NCI-H1417 treated with DMSO at 0.1 percent for 48 hours (cell line): ENCODE measurements at places on chromosomes 2 and 18.

- DNase-seq, result no peak
These were observed 29.2 kb downstream of the EPAS1 start for GRCh38 chr2:46326231-46326980.

DNA sequence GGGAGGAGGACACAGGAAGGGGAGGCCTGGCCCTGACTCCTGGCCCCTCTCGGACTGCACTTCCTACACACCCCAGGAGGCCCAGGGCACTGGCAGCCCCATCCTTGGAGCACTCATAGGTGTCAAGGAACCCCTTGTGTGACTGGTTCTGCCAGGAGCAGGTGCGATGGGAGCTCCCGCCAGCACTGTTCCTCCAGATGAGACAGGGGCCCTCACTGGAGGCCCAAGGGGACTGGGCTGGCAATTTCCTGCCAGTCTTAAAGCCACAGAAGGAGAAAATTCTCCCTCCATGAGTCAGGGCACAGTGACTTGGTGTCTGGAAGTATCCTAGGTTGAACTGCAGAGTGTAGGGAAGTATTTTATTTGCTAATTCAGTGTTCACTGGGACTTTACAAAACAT, 42.8 kb upstream of the MAL start:
- no peak for DNase-seq

DNA sequence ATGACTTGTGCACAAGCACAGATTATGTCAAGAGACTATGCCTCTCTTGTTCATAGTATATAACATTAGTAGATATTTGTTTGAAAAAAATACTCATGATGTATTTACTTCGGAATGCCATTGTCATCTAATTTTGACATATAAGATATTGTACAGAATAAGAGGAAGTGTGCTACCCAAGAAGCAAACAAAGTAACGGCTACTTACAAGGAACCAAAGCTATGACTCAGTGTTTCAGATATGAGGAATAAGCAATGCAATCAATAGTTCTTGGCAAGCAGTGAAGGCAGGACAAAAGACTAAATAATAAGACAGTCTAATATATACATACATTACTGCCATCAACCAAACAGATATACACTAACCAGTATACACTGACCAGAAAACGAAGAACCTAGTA, 256.3 kb downstream of the CCDC178 start:
- no peak for DNase-seq

GRCh38 chr18:9994026-9994570, 80.3 kb downstream of the VAPA start:
- DNase-seq, result no peak

DNA sequence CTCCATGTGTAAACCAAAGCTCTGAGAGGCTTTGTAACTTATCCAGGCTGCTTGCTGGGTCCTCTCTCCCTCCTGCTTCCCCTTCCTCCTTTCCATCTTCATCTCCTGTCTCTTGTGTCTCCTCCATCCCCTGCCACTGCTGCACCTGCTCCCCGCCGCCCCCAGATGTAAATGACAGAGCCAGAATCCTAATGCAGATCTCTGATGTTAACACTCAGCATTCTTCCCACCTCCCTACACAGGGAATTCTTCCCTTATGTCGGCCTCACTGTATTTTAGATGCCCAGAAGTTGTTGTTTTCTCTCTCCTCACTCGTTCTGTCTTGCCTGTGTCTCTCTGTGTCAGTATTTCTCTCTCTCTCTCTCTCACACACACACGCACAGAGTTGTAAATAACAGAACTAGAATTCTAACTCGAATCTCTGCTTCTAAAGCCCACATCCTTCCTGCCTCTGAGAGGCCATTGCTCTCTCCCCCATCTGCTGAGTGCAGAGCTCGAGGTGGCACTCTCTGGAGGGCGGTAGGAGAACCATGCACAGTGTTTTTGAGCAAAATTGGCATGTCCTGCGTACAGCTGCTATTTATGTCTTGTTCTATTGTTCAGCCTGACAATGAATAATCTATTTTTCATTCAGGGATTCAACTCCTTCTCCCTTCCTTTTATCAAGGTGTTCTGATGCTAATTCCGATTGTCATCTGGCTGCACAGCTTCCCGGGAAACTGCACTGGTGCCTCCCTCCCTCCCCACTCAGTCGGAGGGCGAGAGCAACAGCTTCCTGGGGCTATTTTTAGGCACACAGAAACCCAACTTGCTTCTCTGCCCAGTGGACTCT, 219.9 kb downstream of the SH3RF3 start:
- DNase-seq, result no peak

DNA sequence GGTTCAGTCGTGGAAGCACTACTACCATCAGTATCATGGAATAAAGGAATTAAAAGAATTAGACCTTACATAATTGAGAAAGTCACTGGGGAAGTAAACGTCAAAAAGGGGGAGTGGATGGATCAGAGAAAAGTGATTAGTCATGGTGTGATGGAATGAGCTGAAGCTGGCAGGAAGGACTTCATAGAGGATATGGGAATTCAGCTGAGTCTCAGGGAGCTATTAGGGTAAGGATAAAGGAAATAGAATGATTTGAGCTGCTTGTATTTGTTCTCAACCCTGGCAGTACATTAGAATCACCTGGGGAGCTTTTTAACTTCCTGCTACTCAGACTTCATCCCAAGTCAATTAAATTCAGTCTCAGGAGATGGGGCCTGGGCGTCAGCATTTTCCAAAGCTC, 53.4 kb upstream of the SETBP1 start:
- DNase-seq, result no peak

DNA sequence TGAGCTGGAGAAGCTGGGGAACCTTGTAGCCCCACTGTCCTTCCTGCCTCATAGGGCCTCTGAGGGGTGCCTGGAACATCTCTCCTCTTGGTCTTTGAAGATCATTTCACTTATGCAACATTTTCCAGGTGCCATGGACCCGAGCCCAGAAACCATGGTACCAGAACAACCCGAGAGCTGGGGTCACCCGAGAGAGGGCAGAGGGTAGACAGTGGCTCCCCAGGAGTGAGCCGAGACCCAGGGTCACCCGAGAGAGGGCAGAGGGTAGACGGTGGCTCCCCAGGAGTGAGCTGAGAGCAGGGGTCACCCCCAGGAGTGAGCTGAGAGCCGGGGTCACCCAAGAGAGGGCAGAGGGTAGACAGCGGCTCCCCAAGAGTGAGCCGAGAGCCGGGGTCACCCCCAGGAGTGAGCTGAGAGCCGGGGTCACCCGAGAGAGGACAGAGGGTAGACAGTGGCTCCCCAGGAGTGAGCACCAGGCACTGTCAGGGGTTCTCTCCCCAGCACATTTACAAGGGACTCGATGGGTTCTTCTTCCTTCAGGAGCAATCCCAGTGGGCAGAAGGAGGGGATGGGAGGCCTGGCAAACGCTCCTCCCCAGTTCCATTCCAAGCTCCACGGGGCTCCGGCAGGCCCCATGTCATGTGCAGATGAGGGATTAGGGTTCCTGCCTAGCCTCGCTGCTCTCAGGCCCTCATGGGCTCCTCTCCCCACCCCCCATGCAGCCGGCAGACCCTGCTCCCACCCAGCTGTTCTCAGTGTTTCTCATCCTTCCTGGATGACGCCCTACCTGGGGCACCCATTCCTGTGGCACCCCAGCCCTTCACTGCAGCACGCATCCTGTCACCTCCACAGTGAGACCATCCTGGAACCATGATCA, 163.5 kb downstream of the RTP5 start:
- DNase-seq, result no peak

DNA sequence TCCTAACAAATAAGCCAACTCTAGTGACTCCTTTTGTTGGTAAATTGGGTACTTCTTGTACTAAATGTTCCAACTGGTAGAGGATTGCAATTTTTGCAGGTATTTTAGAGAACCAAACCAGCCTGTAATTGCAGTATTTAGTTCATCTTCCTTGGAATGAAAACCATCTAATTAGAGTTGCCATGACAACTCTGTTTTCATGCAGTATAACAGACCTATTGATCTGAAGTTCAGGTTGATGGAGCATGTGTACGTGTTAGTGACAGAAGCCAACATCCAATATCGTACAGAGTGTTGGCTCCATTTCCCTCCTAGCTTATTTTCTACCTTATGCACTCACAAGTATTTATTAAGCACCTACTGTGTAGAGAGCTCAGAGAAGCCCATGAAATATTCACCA, 176.3 kb upstream of the FOSL2 start:
- DNase-seq, result no peak

GRCh38 chr2:28627722-28628480, 123.7 kb upstream of the PPP1CB start:
- no peak for DNase-seq

GRCh38 chr18:12366379-12366778, 10.6 kb downstream of the AFG3L2 start:
- no peak for DNase-seq

DNA sequence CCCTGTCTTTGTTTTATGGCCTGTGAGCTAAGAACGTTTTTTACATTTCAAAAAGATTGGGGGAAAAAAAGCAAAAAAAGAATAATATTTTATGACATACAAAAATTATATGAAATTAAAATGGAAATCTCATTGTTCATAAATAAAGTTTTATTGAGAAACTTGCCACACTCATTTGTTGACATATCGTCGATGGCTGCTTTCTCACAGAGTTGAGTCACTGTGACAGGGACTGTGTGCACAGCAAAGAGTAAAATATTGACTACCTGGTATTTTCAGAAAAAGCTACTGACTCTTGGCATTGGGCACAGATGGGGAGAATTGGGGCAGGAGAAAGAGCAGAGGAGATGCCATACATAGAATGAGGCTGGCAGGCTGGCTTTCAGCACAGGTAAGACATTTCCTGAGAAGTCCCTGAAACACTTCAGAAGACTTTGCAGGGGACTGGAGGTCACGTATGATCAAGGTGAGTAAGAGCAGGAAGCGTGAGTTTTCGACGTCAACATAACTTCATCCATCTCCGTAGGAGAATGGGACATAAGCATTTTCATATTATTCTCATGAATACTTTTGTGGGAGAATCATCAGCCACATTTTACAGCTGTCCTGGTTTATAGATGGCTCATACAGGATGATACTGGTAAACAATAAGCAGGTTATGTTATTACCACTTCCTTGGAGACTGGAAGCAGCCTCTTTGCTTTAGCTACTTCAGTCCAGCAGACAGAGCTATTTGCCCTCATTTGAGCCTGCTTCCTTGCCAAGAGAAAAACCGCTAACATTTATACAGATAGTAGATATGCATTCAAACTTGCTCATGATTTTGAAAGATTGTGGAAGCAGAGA, 32.5 kb upstream of the PUM2 start:
- no peak for DNase-seq

DNA sequence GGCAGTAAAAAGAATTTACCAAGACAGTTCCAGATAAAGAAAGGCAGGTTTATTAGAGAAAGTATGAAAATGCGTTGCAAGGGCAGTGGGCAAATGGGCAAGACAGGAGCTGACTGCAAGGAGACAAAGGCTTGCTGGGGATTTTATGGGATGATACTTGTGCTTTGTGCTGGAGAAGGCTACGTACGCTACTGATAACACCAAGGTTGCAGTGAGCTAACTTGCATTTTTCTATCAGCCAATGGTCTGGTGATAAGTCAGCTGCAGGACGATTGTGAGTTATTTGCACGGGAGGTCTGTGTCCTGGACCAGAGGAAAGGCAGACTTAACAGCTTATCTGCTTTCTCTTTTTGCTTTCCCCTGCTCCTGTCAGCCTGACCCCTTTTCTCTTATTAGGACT, 116.5 kb downstream of the PMS1 start:
- DNase-seq, result no peak

DNA sequence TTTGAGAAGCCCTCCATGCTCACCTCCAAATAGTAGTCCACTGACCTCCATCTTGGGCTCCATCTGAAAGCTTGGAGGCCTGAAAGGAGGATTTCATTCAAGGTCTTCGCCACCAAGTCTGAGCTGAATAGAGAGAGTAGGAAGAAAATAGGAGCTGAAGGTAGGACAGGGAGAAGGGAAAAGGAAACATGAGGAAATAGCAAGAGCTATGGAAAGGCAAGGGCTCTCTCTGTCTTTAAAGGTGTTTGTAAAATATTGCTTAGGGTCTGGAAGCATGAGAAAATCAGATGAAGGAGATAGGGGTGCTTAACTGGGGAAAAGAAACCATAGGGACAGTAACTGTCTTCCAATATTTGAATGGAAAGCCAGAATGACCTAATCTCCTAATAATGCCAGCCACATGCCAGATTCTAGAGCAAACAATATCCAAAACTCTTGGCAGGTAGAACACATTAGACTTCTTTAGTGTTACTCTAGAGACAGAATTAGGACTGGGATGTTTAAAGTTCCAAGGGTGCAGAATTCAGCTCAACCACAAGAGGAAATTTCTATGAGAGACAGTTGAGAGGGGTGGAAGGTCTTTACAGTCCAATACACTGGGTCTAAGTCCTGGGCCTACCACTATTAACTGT, 67.4 kb downstream of the NAB1 start:
- DNase-seq, result no peak
